ENCODE measurements at places on chromosomes 7 and 10. TPM values are rescaled to one million over a fixed set of nuclear protein-coding genes. Genes with fewer than 3 reads are reported as not detected.

ANKMY2 gene
- polyA plus RNA-seq, result 13.1 TPM

CDH23 gene
- polyA plus RNA-seq, result 9.1 TPM

SPDYE2 gene
- polyA plus RNA-seq, result 0.05 TPM

TMEM236 gene
- 0.30 TPM for polyA plus RNA-seq

CSGALNACT2 gene
- polyA plus RNA-seq, result 21.2 TPM

UCMA gene
- polyA plus RNA-seq, result 0.23 TPM

CCT6A gene
- polyA plus RNA-seq, result 198 TPM

VPS26A gene
- 44.2 TPM for polyA plus RNA-seq

GPNMB gene
- 150 TPM for polyA plus RNA-seq

GLI3 gene
- 3.1 TPM for polyA plus RNA-seq

C10orf71 gene
- 0.02 TPM for polyA plus RNA-seq

ODAD2 gene
- 0.23 TPM for polyA plus RNA-seq

CYP26C1 gene
- 0.11 TPM for polyA plus RNA-seq

CCDC146 gene
- 15.6 TPM for polyA plus RNA-seq

NUTM2D gene
- polyA plus RNA-seq, result 3.4 TPM

CLDN4 gene
- 38.4 TPM for polyA plus RNA-seq

CADPS2 gene
- 9.5 TPM for polyA plus RNA-seq

VPS41 gene
- polyA plus RNA-seq, result 28.3 TPM

ASB4 gene
- 0.98 TPM for polyA plus RNA-seq

PRSS1 gene
- polyA plus RNA-seq, result 4.5 TPM

TMEM273 gene
- 19.6 TPM for polyA plus RNA-seq

TSPAN13 gene
- 51.9 TPM for polyA plus RNA-seq

Measured in thymus (tissue), 14 donors.